ENCODE measurements at places on chromosomes 5 and 9. TPM values are rescaled to one million over a fixed set of nuclear protein-coding genes. Genes with fewer than 3 reads are reported as not detected.

- H3K36me3 ChIP-seq: no peaks in the 10 kb centered on the region
- no peak overlapping the region for H3K4me3 ChIP-seq
- no peak overlapping the region for H3K27ac ChIP-seq
- no peak for DNase-seq
- peaks cover 10% of the 10 kb centered on the region for H3K4me1 ChIP-seq
- H3K27me3 ChIP-seq: no peaks in the 10 kb centered on the region
Measured at GRCh38 chr5:54702470-54702869, 184.9 kb downstream of the SNX18 start.

The IFNA2 gene
- not detected for polyA plus RNA-seq

The SUSD1 gene
- 3.6 TPM for polyA plus RNA-seq

The TMEM171 gene
- 10.3 TPM for polyA plus RNA-seq

- H3K27ac ChIP-seq: no peak overlapping the region
- no peaks in the 10 kb centered on the region for H3K27me3 ChIP-seq
- no peaks in the 10 kb centered on the region for H3K4me1 ChIP-seq
- no peaks in the 10 kb centered on the region for H3K36me3 ChIP-seq
Measured at GRCh38 chr9:27278374-27278773, 18.6 kb downstream of the EQTN start.

- no peaks in the 10 kb centered on the region for H3K36me3 ChIP-seq
- no peak overlapping the region for H3K4me3 ChIP-seq
- H3K27me3 ChIP-seq: no peaks in the 10 kb centered on the region
- no peak overlapping the region for H3K27ac ChIP-seq
Measured at GRCh38 chr5:2267991-2268390, 385.3 kb upstream of the IRX4 start.

GRCh38 chr9:91681461-91682305, 258.1 kb upstream of the NFIL3 start:
- no peaks in the 10 kb centered on the region for H3K27me3 ChIP-seq
- H3K4me3 ChIP-seq: no peak overlapping the region

DNA sequence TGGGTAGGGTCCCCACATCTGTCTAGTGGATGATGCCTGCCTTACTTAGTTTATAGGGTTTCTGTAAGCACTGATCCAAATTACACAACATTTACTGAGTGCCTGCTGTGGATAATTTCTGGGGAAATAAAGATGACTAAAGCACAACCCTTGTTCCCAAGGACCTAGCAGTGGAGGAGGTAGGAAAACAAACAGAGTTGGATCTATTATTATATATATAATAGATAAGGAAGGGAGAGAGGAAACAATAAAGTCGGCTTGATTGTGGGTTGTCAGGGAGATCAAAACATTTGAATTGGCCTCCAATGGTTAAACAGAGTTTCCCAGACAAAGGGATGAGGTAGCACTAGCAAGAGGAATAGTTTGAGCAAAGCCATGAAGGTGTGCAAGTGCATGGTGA, 14.0 kb downstream of the IL33 start:
- no peak overlapping the region for H3K4me3 ChIP-seq
- no peak for DNase-seq
- H3K27me3 ChIP-seq: no peaks in the 10 kb centered on the region
- H3K36me3 ChIP-seq: no peaks in the 10 kb centered on the region

The MUSK gene
- not detected for polyA plus RNA-seq

DNA sequence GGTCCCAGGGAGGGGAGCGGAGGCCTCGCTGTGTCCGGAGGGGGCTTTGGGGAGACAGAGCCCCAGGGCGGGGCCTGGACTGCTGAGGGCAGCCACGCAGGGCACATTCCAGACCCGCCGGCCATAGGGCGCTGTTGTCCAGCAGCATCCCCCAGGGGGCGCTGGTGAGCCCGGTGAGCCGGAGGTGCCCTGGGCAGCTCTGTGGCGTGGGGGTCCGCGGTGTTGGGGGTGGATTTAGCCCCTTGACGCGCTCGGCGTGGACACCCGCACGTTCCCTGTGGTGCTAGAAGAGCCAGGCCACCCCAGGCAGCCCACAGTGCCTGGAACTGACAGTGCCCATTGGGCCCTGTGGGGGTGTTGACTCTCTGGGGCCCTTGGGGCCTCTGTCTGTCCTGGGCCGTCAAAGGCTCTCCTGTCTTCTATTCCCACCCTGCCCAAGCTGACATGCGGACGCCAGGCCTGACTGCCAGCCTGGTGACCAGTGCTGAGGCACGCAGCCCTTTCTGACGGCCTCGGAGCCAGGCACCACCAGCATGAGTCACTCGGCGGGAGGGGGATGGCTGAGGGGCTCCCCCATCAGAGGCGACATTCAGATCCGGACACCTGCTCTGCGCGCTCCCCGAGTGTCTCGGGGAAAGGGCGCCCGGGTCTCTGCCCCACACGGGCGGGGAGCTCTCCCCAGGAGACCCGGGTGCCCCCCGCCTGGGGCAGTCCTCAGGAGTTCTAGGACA, 23.9 kb downstream of the TPPP start:
- peaks cover 25% of the 10 kb centered on the region for H3K27me3 ChIP-seq
- H3K36me3 ChIP-seq: peaks cover 5% of the 10 kb centered on the region
- no peak overlapping the region for H3K27ac ChIP-seq
- H3K4me3 ChIP-seq: no peak overlapping the region
- H3K4me1 ChIP-seq: peaks cover 13% of the 10 kb centered on the region

The GABRG2 gene
- polyA plus RNA-seq: not detected

GRCh38 chr9:32570262-32570661, 2.7 kb downstream of the NDUFB6 start:
- H3K27ac ChIP-seq: no peak overlapping the region
- H3K4me1 ChIP-seq: peaks cover 13% of the 10 kb centered on the region
- no peaks in the 10 kb centered on the region for H3K27me3 ChIP-seq

DNA sequence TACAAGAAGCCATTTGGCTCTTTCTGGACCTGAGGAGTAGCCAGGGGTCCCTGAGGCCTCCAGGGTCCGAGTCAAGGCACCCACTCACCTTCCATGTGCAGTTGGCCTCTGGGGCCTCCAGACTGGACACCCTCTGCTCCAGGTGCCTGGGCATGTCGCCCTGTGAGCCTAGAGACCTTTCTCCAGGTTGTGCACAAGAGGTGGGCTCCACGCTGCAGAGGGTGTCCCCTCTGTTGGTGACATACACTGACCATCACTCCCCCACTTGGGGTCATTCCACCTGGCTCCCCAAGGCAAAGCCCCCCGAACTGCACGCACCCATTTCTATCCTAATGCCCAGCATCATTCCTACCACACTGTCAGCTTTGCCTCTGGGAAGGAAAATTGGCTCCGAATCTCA, 48.8 kb downstream of the RASGEF1C start:
- no peaks in the 10 kb centered on the region for H3K27me3 ChIP-seq
- H3K4me3 ChIP-seq: no peak overlapping the region
- H3K27ac ChIP-seq: no peak overlapping the region
- DNase-seq: no peak
- H3K36me3 ChIP-seq: no peaks in the 10 kb centered on the region

DNA sequence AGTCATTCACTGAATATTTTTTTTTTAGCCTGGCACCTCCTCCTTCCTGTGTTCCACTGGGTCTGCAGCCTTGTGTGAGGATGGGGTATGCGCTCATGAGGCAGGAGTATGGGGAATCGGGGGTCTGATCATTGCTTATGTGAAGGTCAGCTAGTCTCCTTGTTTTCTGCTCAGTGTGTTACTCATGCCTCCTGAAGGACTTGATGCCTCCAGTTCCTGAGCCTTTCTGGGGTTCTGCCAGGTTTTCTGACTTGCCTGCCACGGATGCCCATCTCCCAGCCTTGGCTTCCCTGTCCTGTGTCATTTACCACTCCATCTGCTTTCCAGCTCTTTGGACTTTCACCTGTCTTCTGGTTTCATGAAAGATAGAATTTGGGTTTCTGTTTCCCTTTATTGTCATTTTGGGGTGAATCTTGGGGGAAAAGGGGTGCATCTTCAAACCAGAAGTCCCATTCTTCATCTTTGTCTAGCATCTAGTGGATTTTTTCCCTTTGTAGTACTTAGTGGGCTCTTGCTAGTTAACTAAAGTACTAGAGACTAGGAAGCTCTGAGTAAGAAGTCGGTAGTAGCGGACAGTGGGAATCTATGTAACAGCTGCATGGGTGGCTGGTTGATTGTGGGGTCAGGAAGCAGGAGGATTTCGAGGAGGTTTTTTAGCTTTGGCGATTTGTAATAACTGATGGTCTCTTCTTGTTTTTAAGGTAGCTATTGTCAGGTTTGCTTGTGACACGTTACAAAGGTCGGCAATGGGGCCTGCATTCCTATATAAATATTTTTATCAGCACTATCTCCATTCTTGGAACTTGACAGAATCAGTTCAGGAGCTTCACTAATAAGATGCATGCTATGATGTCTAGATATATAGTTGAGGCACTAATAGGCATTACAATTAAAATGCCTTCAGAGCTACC, 8.2 kb downstream of the OTULIN start:
- no peaks in the 10 kb centered on the region for H3K27me3 ChIP-seq
- H3K36me3 ChIP-seq: no peaks in the 10 kb centered on the region
- H3K4me1 ChIP-seq: peaks cover 67% of the 10 kb centered on the region
- H3K27ac ChIP-seq: peak overlapping the region; percentile 48
- H3K4me3 ChIP-seq: no peak overlapping the region
- DNase-seq: no peak

- no peak overlapping the region for H3K4me3 ChIP-seq
- H3K36me3 ChIP-seq: no peaks in the 10 kb centered on the region
- no peaks in the 10 kb centered on the region for H3K4me1 ChIP-seq
- H3K27me3 ChIP-seq: no peaks in the 10 kb centered on the region
Measured at GRCh38 chr5:78419396-78419795, 59.0 kb downstream of the SCAMP1 start.

The SLF1 gene
- 3.5 TPM for polyA plus RNA-seq

- H3K36me3 ChIP-seq: no peaks in the 10 kb centered on the region
- H3K27me3 ChIP-seq: no peaks in the 10 kb centered on the region
- no peaks in the 10 kb centered on the region for H3K4me1 ChIP-seq
Measured at GRCh38 chr9:118529210-118529609, 825.0 kb downstream of the TLR4 start.

DNA sequence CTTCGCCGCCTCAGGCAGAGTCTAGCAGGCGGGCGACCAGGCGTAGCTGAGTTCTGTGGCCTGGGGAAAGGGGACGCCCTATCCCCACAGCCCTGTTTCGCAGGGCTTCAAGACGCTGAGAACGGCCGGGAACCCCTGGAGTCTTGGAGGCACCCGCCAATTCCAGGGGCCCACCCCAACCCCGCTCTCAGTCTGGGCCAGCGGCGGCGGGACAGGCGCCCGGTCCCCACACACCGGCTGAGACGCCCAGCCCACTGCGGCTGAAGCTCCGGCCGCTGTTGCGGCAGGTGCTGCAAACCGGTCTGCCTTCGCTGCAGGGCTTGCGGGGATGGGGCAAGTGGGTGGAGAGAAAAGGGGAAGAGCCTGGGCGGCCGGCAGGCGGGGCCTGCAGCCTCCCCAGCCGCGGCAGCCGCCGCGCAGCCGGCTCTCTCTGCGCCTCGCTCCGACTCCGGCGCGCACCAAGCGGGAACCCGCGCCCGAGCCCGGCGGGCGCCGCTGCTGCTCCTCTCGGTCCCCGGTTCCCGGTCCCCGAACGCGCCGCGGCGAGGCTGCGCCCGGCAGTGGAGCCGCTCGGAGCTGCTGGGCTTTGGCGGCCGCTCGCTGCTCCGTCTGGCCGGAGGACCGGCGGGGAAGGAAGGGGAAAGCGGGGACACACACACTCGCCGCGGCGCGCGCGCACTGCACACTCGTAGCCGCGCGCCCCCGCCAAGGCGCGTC, at the start of gene PIP5K1B:
Gene PIP5K1B, plus strand, starts transcription at position 427 of the 717 bp plus-strand sequence. CDS start 117,375 bp downstream, outside the sequence.
- no peaks in the 10 kb centered on the region for H3K36me3 ChIP-seq
- H3K27ac ChIP-seq: no peak within 1 kb of the TSS
- no peaks in the 10 kb centered on the region for H3K4me1 ChIP-seq
- peaks cover 45% of the 10 kb centered on the region for H3K27me3 ChIP-seq

DNA sequence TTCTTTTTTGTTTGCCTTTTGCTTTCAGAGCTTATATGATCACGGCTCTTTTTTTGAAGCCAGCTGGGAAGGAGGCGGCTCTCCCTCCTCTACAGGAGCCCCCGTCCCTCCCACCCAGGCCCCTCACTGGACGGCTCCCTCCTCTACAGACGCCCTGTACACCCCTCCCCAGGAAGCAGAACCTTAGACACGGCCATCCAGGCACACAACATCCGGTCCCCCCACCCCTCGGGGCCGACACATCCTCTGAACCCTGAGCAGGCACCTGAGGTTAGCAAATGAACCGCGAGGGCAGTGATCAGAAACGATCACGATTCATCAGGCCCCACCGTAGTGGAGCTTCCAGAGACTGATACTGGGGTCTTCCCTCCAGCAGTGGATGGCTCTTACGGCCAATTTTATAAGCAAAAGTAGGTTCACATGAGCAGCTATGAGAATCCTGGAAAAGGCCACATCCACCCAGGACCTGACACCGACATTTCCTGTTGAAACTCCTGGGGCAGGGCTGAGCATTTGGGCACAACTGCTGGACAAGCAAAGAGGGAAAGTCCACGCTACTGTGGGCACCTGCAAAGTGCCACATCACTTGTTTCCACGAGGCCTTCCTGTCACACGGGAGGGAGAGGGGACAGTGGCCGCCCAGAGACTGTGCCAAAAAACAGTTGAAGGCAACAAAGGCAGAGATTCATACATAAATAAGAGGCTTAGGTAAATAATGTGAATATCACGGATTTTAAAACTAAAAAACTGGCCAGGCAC, 78.9 kb downstream of the SEMA4D start:
- H3K36me3 ChIP-seq: no peaks in the 10 kb centered on the region
- no peak for DNase-seq
- H3K4me1 ChIP-seq: no peaks in the 10 kb centered on the region
- no peaks in the 10 kb centered on the region for H3K27me3 ChIP-seq
- no peak overlapping the region for H3K27ac ChIP-seq
- no peak overlapping the region for H3K4me3 ChIP-seq

The BARHL1 gene
- not detected for polyA plus RNA-seq

The CPLANE1 gene
- polyA plus RNA-seq: 5.4 TPM

- H3K27ac ChIP-seq: no peak overlapping the region
- H3K27me3 ChIP-seq: no peaks in the 10 kb centered on the region
- peaks cover 19% of the 10 kb centered on the region for H3K4me1 ChIP-seq
- H3K4me3 ChIP-seq: no peak overlapping the region
- H3K36me3 ChIP-seq: no peaks in the 10 kb centered on the region
Measured at GRCh38 chr5:135697959-135698345, 119.2 kb upstream of the CXCL14 start.

The KCNV2 gene
- polyA plus RNA-seq: not detected

DNA sequence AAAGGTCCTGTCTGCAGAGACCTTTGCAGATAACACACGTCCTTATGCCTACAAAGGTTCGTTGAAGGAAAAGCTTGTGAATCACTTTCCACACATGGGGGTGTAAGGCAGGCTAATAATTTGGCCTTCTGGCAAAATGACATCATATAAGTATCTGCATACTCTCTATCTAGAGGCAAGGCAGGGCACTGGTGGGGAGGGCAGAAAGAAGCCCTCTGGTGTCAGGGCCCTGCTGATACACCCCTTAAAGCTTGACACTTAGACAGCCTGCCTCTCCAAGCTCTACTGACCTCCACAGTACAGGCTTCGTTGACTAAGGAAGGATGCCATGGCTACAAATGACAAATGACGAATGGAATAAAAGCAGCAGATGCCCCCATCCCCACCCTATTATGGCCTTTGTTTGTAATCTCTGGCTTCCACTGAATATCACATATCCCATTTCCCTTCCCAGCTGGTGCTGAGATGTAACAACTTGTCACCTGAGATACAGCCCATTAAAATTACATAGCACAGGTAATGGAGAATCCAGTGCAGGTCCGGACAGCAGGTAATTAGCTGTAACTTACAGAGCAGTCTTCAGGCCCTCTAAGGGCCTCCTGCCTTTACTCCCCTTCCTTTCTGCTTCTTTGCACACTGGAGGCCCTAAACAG, 76.9 kb upstream of the IFNK start:
- H3K36me3 ChIP-seq: peaks cover 2% of the 10 kb centered on the region
- peaks cover 23% of the 10 kb centered on the region for H3K4me1 ChIP-seq
- H3K4me3 ChIP-seq: no peak overlapping the region
- no peaks in the 10 kb centered on the region for H3K27me3 ChIP-seq
- DNase-seq: no peak
- no peak overlapping the region for H3K27ac ChIP-seq
